Activated CD4-positive, CD25-positive, alpha-beta regulatory T cell treated with anti-CD3 and anti-CD28 coated beads, Interleukin-2, amount 50 U/mL, for 16 hours (primary cell): ENCODE measurements at places on chromosomes 7 and 10.

DNA sequence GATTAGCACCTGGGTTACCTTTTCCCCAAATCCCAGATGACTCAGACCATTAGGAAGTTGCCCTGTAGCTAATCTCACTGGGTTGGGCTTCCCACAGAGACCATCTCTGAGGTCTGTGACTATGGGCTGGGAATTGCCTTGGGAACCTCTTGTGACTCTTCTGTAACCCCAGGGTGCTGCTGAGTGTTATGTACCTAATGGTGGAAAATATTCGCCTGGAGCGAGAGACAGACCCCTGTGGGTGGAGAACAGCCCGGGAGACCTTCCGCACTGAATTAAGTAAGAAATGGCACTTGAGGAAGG lies 20.0 kb downstream of the STRIP2 start:
- no peak for DNase-seq

- no peak for DNase-seq
Measured at GRCh38 chr10:116836083-116836482, 13.2 kb upstream of the ENO4 start.

- DNase-seq, result no peak
Measured at GRCh38 chr10:11594589-11595394, 16.7 kb downstream of the USP6NL start.

GRCh38 chr7:46534664-46535588 lies 613.9 kb upstream of the IGFBP3 start:
- no peak for DNase-seq

DNA sequence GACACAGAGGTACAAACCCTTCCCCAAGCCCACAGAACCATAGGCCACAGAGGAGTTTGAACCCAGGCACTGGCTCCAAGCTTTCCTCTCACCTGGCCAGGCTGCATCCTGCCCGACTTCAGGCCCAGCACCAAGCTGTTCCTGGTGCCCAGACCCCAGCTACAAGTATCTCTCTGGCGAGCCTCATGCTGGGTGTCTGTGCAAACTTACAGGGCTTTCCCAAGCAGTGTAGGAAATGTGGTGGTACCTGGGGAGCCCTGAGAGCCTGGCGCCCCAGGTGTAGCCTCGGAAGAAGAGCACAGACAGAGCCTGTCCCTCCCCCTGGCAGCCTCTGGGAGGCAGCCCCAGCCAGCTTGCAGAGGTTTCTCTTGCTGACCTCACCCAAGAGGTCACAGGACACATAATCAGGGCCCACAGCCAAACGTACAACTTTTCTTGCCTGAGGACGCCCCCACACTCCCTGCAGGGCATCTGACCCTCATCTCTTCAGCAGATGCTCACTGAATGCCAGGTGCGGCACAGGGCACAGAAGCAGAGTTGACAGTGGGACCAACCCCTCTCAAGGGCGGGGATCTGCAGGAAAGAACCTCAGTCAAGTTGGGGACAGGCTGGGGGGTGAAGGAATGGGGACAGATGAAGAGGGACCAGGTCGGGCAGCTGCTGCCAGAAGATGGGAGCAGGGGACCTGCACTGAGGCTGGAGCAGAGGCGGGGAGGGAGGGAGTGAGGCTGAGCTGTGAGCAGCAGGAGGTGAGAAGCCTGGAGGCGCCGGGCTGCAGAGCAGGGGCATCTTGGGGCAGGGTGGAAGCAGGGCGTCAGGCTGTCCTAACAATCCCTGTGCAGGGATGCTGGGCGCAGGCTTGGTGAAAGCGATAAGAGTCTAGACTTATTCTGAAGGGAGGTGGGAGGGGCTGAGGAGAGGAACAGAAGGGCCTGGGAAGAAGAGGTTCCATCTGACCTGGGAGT lies 16.3 kb upstream of the MYL7 start:
- DNase-seq, result no peak

GRCh38 chr7:1941464-1942242 lies 271.6 kb downstream of the ELFN1 start:
- DNase-seq, result no peak

DNA sequence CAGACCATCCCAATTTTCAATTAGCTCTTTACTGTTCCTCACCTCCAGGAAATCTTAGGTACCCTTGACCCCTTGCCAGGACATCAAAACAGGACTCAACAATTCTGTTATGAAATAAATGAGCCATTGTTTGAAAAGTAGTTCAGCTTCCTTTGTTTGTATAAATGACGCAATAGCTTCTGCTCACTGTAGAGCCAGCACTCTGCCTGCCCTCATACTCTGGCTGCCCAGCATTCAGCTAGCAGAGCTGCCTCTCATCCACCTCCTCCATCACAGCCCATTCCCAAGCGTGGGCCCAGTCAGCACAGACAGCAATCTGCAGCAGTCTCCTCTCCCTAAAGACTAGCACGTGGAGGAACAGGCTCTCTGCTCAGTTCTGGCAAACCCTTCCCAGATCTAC lies 478.6 kb downstream of the GRID1 start:
- no peak for DNase-seq

- DNase-seq, result no peak
Measured at GRCh38 chr7:4631380-4632179, 50.5 kb upstream of the FOXK1 start.

- no peak for DNase-seq
Measured at GRCh38 chr7:120718361-120718760, 139.6 kb downstream of the TSPAN12 start.

DNA sequence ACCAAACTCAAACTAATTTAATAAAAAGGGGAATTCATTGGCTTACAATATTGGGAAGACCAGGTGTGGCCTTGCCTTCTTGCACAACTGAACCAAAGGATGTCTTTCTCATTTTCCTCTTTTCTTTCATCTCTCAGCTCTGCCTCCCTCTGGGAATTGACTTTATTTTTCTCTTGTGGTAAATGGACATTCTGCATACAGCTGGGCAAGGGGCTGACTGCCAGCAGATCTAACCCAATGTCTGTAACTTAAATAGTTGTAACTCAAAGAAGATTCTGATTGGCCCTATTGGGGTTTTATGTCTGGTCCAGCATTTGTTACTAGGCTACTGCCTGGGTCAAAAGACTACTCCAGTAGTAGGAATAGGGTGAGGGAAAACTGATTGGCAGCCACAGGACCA lies 15.3 kb downstream of the PTTG1IP2 start:
- DNase-seq, result no peak

GRCh38 chr10:121736315-121737130 lies 138.3 kb upstream of the FGFR2 start:
- no peak for DNase-seq

GRCh38 chr7:42080841-42081586 lies 156.0 kb downstream of the GLI3 start:
- DNase-seq, result no peak

DNA sequence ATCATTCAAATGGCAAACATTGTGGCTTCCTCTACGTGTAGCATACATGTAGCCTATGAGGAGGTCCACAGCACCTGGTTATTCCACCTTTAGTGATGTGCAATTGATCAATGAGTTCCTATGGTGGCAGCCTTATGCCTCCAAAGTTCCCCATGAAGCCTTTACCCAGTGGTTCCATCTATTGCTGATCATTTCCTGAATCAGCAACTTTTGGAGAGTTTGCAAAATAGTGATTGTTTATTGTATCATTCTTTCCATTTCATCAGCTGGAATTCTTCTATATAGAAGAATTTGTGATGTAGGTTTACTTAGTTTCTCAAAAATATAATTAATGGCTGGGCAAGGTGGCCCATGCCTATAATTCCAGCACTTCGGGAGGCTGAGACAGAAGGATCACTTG lies 380.2 kb upstream of the MKI67 start:
- no peak for DNase-seq

- no peak for DNase-seq
Measured at GRCh38 chr7:2774280-2774679, 69.8 kb downstream of the GNA12 start.

DNA sequence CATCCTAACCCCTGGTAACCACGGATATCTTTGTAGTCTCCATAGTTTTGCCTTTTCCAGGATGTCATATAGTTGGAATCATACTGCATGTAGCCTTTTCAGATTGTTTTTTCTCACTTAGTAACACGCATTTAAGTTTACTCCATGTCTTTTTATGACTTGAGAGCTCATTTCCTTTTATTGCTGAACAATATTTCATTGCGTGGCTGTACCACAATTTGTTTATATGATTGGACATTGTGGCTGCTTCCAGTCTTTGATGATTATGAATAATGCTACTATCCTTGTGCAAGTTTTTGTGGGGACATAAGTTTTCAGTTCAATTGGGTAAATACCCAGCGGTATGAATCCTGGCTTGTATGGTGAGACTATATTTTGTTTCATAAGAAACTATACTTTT lies 60.8 kb downstream of the AOAH start:
- no peak for DNase-seq

DNA sequence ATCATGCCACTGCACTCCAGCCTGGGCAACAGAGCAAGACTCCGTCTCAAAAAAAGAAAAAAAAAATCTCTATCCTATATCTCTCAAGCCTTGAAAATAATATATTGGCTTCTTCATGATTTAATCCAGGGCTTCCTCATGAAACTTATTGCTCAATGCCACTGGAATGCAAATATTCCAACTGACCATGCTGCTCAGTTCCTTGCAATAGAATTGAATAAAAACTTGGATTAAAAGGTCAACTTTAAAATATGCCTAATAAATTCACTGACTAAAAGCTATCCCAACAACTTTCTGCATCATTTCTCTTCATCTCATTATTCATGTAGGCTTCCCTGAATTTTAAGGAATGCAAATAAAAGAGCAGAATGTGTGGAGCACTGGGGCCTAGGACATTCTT lies 42.1 kb upstream of the NOBOX start:
- no peak for DNase-seq

GRCh38 chr10:58280477-58280876 lies 11.5 kb downstream of the CISD1 start:
- no peak for DNase-seq

DNA sequence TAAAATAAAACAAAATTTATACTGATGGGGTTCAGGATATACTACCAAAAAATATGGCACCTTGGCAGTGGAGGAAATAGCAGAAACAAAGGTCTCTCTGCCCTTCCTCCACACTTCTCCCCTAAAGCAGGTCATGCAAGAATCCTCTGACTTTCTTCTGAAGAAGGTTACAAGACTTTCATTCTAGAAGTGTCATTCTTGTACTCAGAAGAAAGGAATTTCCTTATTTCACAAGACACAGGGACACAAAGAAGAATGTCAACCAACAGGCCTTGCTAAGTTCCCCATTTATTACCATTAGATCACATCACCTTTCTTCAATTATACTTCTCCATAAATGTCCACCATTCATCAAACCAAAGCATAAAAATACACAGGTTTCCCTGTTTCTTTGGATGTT lies 470.2 kb downstream of the PAXIP1 start:
- no peak for DNase-seq

DNA sequence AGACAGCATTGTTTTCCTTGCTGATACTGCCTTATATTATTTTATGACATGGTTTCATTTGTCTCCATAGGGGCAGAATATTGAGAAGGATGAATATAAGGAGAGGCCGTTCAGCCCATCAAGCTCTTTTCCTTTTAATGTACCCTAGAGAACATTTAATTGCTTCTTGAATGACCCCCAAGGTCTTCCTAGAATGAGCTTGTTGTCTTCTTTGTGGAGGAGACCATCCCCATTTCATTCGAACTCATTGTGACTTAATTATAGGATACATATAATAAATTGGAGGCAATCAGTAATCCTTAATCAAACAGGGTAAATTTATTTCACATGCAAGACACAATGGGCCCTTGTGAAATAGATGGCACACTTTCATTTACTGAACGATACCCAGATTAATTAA lies 231.3 kb downstream of the MDFIC start:
- DNase-seq, result no peak

GRCh38 chr7:158414002-158414401 lies 173.6 kb downstream of the PTPRN2 start:
- DNase-seq, result no peak

GRCh38 chr7:49137978-49138377 lies 213.6 kb downstream of the CDC14C start:
- DNase-seq, result no peak

- DNase-seq, result no peak
Measured at GRCh38 chr10:59265141-59265540, 88.7 kb downstream of the PHYHIPL start.

- no peak for DNase-seq
Measured at GRCh38 chr10:132588301-132589013, 50.9 kb downstream of the INPP5A start.

DNA sequence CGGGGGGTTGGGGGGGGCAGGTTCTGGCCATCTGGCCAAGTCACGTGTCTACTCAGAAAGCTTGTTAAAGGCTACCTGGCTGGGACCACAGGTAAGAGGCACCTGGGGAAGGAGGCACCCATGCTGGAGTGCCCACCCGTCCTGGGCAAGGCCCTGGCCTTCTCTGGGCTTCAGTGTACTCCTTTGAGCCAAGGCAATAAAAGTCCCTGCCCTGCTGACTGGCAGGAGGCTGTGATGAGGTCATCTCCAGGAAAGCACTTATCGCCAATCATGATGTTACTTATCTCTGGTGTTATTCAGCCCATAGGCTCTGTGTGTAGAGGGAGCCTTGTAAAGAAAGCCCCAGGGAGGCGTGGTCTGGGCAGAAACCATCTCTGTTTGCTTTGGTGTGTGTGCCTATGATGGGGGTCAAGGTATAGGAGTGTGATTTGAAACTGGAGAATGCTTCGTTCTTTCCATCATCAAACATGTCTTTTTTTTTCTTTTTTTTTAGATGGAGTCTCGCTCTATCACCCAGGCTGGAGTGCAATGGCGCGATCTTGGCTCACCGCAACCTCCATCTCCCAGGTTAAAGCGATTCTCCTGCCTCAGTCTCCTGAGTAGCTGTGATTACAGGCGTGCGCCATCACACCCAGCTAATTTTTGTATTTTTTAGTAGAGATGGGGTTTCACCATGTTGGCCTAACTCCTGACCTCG lies 2.5 kb upstream of the CLDN4 start:
- DNase-seq, result no peak

GRCh38 chr10:73857446-73857845 lies 16.9 kb downstream of the CAMK2G start:
- no peak for DNase-seq

- DNase-seq, result no peak
Measured at GRCh38 chr7:84175461-84175860, 19.1 kb downstream of the SEMA3A start.

- no peak for DNase-seq
Measured at GRCh38 chr7:117193564-117193963, 129.3 kb downstream of the WNT2 start.

- DNase-seq, result no peak
Measured at GRCh38 chr10:76125900-76126299, 694.5 kb downstream of the LRMDA start.

- no peak for DNase-seq
Measured at GRCh38 chr10:3825862-3826351, 40.9 kb upstream of the KLF6 start.

GRCh38 chr7:40331915-40332314 lies 197.1 kb downstream of the SUGCT start:
- DNase-seq, result no peak

GRCh38 chr7:119256001-119256400 lies 1017.0 kb upstream of the KCND2 start:
- DNase-seq, result no peak

DNA sequence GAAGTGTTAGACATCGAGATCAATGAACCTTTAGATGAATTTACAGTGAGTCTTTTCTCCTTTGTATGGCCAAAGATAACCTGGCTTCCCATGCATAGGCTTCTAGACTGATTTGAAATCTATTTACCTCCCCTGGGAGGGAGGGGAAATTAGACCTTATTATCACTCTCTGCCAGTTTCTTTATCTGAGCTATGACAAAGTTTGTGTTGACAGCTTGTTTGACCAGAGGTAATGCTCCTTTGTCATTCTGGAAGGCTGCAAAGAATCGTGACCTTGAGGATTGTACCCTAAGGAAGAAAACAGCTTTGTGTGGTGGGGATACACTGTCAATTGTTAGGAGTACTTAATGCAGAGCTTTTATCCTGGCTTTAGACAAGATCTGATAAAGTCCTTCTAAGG lies 36.4 kb downstream of the RBM33 start:
- no peak for DNase-seq

- peak; percentile 10 for DNase-seq
Measured at GRCh38 chr7:12674861-12675260, 12.6 kb upstream of the ARL4A start.
